ENCODE measurements at places on chromosomes 4 and X.
A peak's percentile ranks its signal among the peaks of the same experiment; 100 is the strongest.

- peak; percentile 3 for DNase-seq
These were observed at the start of gene RPS6KA6 for GRCh38 chrX:84187533-84188319. Gene RPS6KA6 (minus strand): TSS chrX:84188199. CDS start chrX:84187899, 300 bp downstream.

GRCh38 chr4:98700656-98701055 lies 42.2 kb upstream of the TSPAN5 start:
- DNase-seq: no peak

DNA sequence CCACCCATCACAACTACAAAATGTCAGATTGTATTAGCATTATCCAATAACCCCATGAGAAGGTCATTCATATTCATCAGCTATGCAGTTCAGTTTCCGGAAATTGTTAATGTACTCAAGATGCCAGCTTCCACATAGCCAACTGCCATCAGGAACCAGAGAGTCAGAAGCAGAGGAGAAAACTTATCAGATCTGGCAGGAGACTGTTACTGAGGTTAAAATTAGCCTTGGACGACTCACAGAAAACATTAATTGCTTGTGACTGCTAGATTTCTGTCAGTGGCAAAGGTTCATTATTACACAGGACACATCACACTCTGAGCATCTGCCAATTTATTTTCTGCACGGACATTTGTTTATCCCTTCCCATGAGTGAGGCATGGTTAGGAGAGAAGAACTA lies 352.8 kb downstream of the DHRSX start:
- DNase-seq: no peak

DNA sequence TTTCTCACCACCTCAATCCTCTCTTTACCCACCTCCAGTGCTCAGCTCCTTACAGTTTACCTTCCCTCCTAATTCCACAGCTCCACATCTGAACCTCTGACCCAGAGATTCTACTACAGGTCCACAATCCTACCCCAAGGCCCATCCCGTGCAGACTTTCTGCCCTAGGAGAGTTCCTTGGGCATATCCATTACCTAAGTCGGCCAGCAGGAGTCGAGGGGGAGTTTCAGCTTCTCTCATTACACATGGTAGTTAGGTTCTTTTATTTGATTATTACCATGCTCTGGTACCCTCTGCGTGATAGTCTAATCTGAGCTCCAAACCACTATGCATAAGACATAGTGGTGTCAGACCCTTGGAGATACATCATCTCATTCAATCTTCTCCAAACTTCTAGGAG lies 117.9 kb downstream of the SH3RF1 start:
- no peak for DNase-seq

- DNase-seq: peak; percentile 95
These were observed 5.5 kb upstream of the SMIM20 start for GRCh38 chr4:25908491-25908901.

- DNase-seq: no peak
These were observed 200.3 kb downstream of the ANTXR2 start for GRCh38 chr4:79872738-79873137.

- no peak for DNase-seq
These were observed 1.0 kb downstream of the LAMP2 start for GRCh38 chrX:120468071-120468470.

Data from Daoy (cell line).